ENCODE measurements at places on chromosomes 5 and 9.

DNA sequence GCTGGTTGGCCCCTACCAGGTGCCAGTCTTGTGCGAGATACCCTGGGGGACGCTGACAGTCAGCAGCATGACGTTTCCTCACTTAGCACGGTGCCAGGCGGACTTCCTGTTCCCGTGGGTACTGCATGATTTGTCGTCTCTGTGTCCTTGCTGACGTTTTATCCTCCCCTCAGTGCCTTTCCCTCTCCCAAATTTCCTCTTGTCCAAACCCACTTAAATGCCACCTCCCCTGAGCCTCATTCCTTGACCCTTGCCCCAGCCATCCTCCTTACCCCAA, 60.6 kb upstream of the SAP30L start:
- no peak for DNase-seq
- no peak overlapping the region for H3K27ac ChIP-seq
- H3K36me3 ChIP-seq, result no peaks in the 10 kb centered on the region
- H3K27me3 ChIP-seq, result no peaks in the 10 kb centered on the region
- H3K4me3 ChIP-seq, result no peak overlapping the region
- peaks cover 5% of the 10 kb centered on the region for H3K4me1 ChIP-seq

GRCh38 chr9:116389541-116390302, 236.1 kb downstream of the PAPPA start:
- no peak for DNase-seq
- H3K27me3 ChIP-seq, result no peaks in the 10 kb centered on the region
- no peak overlapping the region for H3K4me3 ChIP-seq

GRCh38 chr9:99578666-99579065, 243.0 kb upstream of the NR4A3 start:
- H3K27ac ChIP-seq, result no peak overlapping the region
- no peak overlapping the region for H3K4me3 ChIP-seq
- no peaks in the 10 kb centered on the region for H3K36me3 ChIP-seq
- H3K27me3 ChIP-seq, result no peaks in the 10 kb centered on the region
- no peaks in the 10 kb centered on the region for H3K4me1 ChIP-seq

DNA sequence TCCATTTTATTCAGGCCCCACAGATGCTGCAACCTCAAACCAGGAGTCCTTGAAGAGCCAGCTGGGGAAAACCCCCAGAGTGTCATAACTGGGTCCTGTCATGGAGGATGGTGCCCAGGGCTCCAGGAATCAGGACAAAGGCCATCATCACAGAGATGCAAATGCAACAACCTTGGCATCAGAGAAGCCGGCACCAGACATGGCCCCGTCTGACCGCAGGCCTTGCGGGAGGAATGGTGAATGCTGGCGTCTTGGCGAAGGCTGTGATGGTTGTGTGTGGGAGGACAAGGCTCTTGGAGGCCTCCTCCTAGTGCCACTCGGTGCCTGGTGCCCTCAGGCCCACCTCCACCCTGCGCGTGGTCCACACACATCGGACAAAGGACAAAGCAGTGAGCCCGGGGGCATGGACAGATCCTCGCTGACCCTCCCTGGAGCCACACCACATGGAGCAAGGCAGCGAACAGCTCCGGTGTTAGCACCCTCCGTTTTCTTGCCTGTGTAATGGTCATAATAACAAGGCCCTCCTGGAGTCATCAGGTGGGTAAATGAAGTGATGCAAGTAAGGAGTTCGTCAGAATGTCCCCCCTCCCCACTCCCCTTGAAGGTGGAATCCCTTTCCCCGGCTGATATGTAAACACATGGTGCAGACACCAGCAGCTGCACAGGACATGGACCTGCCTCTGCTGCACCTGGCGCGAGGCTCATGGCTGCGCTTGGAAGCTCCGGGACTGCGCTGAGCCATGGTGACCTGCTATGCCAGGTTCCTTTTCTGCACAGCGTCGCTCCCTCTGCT, 380.7 kb downstream of the IRX2 start:
- DNase-seq, result no peak
- H3K27me3 ChIP-seq, result no peaks in the 10 kb centered on the region
- H3K4me3 ChIP-seq, result no peak overlapping the region
- H3K27ac ChIP-seq, result no peak overlapping the region
- H3K36me3 ChIP-seq, result no peaks in the 10 kb centered on the region

- H3K27me3 ChIP-seq, result no peaks in the 10 kb centered on the region
These were observed 159.6 kb upstream of the TBCA start for GRCh38 chr5:77935506-77936364.

DNA sequence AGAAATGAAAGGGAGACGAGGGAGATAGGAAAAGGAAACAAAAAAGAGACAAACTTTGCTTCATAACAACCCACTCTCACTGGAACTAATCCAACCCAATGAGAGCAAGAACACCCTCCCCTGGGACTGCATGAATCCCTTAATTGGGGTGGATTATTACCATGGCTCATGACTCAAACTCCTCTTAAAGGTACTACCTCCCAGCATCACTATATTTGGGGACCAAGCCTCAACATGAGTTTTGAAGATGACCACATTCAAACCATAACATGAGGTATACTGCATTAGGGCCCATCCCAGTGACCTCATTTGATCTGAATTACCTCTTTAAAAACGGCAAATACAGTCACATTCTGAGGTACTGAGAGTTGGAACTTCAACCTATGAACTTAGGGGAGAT, 8.0 kb downstream of the MTAP start:
- no peaks in the 10 kb centered on the region for H3K27me3 ChIP-seq
- H3K4me1 ChIP-seq, result peaks cover 20% of the 10 kb centered on the region
- no peak overlapping the region for H3K4me3 ChIP-seq
- no peak for DNase-seq
- peak overlapping the region; percentile 35 for H3K27ac ChIP-seq

DNA sequence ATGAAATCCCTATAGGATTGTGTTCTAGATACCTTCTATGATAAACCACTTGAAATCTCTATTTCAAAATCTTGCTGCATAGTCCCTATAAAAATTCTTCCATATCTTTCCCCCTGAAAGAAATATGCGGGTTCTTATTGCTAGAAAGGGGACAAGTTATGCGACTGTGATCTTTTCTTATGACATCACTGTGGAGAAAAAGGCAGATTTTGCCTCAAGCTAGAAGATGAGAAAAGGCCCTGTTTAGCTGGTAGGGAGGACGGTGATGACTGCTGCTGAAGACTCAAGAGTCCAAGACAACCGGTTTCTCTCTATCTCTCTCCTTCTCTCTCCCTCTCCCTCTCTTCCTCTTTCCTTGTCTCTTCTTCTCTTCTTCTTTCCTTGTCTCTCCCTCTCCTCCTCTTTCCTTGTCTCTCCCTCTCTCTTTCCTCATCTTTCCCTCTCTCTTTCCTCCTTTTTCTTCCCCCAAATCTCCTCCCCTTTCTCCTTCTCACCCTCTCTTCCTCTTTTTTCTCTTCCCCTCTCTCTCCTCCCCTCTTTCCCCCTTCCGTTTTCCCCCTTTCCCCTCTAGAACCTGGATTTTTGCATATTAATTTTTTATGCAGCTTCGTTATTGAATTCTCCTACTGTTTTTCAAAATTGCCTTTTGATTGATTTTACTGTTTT, 5.3 kb downstream of the OR2S2 start:
- peaks cover 9% of the 10 kb centered on the region for H3K4me1 ChIP-seq
- no peak overlapping the region for H3K4me3 ChIP-seq

GRCh38 chr9:98378206-98378780, 122.8 kb upstream of the TBC1D2 start:
- no peaks in the 10 kb centered on the region for H3K4me1 ChIP-seq
- no peak overlapping the region for H3K27ac ChIP-seq
- H3K4me3 ChIP-seq, result no peak overlapping the region
- DNase-seq, result no peak

GRCh38 chr9:26706223-26706622, 186.4 kb downstream of the CAAP1 start:
- no peak overlapping the region for H3K4me3 ChIP-seq
- no peaks in the 10 kb centered on the region for H3K36me3 ChIP-seq
- DNase-seq, result no peak
- peaks cover 43% of the 10 kb centered on the region for H3K27me3 ChIP-seq

GRCh38 chr5:417301-418161, 25.4 kb upstream of the EXOC3 start:
- H3K27me3 ChIP-seq, result no peaks in the 10 kb centered on the region
- H3K4me1 ChIP-seq, result peaks cover 16% of the 10 kb centered on the region
- DNase-seq, result no peak

- no peak overlapping the region for H3K4me3 ChIP-seq
- no peak overlapping the region for H3K27ac ChIP-seq
These were observed 45.9 kb downstream of the SEMA6A start for GRCh38 chr5:116528519-116529234.

GRCh38 chr9:127463911-127464310, 12.6 kb downstream of the LRSAM1 start:
- no peak overlapping the region for H3K4me3 ChIP-seq
- H3K36me3 ChIP-seq, result peaks cover 12% of the 10 kb centered on the region
- H3K4me1 ChIP-seq, result no peaks in the 10 kb centered on the region
- DNase-seq, result no peak

DNA sequence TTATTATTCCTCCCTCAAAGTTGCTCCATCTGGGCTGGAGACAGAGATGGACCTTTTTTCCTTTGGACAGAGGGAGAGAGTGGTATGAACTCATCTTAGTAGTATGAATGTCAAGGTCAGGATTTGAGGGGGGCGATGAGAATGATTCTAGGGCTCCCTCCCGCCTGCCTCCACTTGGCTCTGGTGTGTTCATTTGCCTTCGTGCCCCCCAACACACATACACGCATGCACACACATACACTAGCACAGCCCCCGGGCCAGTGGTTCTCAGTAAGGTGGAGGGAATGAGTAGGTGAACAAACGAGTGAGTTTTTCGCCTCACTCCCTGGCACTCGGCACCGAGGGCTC, 44.5 kb downstream of the ERGIC1 start:
- no peak for DNase-seq
- no peaks in the 10 kb centered on the region for H3K4me1 ChIP-seq
- H3K36me3 ChIP-seq, result no peaks in the 10 kb centered on the region
- H3K27ac ChIP-seq, result no peak overlapping the region
- no peak overlapping the region for H3K4me3 ChIP-seq

- no peaks in the 10 kb centered on the region for H3K27me3 ChIP-seq
- H3K4me1 ChIP-seq, result no peaks in the 10 kb centered on the region
- peaks cover 26% of the 10 kb centered on the region for H3K36me3 ChIP-seq
- no peak for DNase-seq
These were observed 142.5 kb upstream of the RETREG1 start for GRCh38 chr5:16759147-16759773.

GRCh38 chr5:6737043-6737941, 24.1 kb downstream of the TENT4A start:
- no peaks in the 10 kb centered on the region for H3K4me1 ChIP-seq
- H3K27ac ChIP-seq, result no peak overlapping the region
- DNase-seq, result no peak
- H3K27me3 ChIP-seq, result no peaks in the 10 kb centered on the region
- H3K4me3 ChIP-seq, result no peak overlapping the region
- peaks cover 37% of the 10 kb centered on the region for H3K36me3 ChIP-seq

Data from HCT116 (cell line).